NCI-H1694 treated with DMSO at 0.1 percent for 48 hours (cell line): ENCODE measurements at places on chromosomes 6 and 20.

GRCh38 chr6:21383450-21384085, 210.0 kb upstream of the SOX4 start:
- no peak for DNase-seq

- DNase-seq: no peak
Measured at GRCh38 chr20:31835977-31836852, 9.2 kb downstream of the FOXS1 start.

DNA sequence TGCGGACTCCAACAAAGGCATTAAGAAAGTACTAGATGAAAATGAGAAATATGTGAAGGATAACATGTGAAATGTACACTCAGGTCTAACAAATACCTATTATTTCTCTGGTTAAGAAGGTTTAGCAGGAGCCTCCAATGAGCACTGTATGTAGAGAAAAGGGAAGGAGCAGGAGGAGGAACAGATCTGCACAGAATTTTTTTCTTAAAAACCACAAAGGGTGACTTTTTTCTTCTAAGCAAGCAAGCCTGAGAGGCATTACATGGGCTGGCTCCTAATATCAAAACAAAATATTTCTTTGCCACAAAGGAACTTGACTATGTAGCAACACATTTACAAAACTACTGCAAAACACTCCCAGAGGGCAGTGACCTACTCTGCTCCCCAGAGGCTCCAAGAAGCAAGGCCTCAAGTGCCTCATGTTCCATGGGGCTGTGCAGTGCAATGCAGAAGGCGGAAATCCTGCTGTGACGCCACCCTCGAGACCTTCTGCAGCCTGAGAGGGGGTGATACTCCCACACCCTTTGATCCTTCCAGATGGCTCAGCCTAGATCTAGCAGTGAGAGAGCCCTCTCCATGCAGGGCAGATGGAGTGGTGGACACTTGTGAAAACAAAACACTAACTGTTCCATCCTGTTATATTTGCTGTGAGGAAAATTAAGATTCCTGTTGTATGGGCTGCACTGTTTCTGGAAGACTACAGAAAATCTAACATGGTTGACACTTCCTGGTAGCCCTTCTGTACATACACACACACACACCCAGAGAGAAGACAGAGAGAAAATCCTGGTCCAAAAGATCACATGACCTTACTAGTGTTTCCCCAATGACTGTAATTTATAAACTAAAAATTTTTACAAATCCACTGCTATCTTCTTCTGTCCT, 36.0 kb upstream of the SMIM29 start:
- no peak for DNase-seq

GRCh38 chr6:96716221-96716620, 121.1 kb downstream of the GPR63 start:
- DNase-seq: peak; percentile 25

DNA sequence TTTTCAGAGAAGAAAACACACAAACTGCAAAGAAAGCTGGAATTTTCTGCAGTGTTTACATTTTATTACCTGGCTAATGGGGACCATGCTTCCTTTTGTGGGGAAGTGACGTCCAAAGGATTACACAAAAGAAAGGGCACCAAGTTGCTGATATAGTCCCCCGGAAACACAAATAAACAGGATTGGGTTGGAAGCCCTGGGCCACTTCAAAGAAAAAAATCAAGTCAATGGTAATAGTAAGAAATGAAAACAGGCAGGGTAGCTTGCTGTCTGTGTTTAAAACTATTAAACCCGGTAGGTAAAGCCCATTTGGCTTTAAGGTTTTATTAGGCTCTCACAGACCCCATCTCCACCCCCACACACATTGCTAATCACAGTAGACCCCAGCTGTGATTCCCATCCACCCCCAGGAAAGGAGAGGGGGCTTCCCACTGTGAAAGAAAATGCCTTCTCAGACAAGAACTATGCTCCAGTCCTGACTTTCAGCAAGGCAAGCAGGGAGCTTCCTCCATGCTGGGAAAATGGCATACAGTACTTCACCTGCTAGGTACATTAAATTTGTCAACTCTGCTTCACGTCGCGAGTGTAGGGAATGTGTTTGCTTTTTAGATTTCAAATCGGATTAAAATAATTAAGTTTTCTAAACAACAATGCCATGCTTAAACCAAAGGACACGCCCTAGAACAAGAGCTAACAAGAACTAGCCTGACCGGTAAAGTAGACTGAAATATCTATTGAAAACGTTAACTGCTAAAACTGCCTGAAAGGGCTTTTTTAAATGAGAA, 1.1 kb downstream of the PERP start:
- peak; percentile 10 for DNase-seq

DNA sequence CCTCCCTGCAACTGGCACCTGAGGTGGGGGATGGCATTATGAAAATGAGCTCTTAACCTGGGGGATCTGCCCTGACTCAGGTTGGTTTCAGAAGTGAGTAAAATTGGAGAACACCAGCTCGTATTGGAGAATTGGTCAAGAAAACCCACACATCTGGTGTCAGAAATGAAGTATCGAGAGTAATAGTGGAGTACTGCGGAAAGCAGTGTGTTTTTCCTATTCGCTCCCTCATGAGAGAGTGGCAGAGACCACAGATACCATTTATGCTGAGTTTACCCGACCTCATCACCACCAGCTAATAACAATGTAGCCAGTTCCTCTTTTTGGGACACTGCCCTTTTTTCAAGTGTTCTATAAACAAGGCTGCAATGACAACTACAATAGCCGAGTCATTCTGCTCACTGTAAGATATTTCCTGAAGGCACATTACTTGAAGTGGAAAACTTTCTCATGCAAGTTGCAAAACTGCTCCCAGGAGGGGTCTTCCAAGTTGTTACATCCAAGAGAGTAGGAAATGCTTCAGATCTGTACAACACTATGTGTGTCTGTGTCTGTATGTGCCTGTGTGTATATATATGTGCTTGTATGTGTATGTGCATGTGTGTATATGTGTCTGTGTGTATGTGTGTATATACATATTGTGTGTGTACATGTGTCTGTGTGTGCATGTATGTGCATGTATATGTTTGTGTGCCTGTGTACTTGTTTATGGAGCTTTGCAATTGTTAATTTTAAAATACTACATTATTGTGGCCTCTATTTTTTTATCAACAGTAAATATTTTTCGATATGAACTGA, 106.0 kb upstream of the CST7 start:
- no peak for DNase-seq

DNA sequence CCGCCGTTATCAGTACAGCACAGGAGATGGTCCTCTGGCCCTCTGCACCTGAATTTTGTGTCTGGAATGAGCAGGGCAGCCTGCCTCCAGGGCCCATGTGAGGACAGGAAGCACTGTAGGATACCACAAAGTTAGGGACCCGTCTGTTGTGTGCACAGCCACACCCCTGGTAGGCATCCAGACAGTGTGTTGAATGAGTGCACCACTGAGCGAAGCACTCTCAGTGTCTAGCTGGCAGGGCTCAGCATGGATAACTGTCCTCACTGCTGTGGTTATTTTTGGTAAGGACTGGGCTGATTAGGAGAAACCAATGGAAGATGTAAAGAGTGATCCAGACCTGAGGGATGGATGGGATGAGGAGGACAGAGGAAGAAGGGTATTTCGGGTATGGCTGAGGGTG, 178.7 kb downstream of the CLIC5 start:
- DNase-seq: no peak

GRCh38 chr20:24933266-24933908, 15.7 kb upstream of the CST7 start:
- DNase-seq: no peak

DNA sequence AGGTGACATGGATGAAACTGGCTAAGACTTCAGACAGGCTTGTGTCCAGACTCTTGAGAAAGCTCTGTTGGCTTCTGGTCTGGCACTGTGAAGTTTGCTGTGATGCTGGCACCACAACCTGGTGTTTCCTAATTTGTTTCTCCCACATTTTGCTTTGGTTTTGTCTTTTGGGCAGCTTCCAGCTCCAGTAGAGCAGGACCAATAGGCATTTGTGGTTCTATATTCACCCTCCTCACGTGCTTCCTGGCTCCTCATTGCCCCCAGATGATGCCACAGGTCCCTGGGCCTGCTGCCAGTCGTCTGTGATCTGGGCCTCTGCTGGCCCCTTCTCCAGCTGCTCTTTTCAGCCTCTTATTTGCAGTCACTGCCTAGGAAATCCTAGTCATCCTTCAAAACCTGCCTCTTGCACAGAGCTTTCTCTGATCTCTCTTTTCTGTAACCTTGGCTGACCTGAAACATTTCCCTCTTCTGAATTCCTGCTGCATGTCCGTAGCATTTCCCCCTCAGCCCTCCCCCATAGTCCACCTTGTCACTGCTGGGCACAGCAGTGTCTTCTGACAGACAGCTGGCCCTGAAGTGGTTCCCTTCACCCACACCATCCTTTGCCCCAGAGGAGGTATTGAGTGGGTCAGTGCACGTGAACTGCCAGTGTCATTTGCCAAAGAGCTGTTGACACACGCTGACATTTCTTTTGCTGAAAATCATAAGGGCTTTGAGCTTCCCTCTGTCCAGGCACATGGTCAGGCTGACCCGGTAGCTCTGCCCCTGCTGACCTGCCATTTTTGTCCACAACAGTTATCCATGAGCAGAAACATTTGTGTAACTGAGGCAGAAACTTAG, 63.0 kb downstream of the PTPN1 start:
- peak; percentile 86 for DNase-seq

DNA sequence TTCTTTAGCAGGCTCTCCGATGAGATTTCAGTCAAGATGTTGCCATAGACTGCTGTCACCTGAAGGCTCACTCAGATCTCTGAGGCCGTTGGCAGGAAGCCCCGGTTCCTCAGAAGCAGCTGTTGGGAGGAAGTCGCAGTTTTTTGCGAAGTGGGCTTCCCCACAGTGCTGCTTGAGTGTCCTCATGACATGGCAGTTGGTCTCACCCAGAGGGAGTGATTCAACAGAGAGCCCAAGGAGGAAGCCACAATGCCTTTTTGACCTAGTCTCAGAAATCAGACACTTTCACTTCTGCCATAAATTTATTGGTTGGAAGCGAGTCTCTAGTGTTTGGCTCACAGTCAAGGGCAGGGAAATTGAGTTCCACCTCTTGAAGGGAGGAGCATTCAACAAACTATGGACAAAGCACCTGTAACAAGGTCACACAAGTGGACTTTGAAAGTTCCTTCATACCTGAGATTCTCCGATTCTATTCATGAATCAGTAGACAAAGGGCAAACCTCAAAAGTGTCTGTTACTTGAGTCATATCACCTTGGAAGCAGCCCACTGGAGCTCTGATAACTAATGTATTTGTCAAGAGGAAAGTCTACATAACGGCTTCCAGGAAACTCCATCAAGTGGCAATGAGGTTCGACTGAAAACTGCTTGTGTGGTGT, 208.3 kb downstream of the TASP1 start:
- DNase-seq: no peak

GRCh38 chr6:93343476-93343875, 75.9 kb downstream of the EPHA7 start:
- DNase-seq: no peak

DNA sequence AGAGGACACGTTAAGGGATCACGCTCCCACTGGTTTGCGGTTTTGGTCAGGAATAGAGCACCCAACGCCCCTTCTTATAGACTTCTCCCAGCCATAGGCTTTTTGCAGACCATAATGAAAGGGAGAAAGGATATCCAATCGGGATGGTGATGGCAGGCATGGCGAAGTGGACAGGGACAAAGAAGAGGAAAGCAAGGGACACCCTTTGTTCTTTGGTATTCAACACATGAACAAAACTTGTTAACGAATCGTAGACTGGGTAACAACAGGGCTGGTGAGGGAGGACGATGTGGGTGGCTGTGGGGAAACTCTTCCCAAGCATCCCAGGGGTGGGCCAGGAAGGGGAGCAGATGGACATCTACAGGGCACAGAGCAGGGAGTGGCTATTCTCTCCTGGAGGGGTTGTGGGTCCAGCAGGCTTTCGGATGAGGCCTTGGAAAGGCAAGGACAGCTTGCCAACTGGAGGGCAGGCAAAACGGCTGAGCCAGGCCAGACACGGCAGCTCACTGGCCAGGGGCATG, 1.4 kb upstream of the HSP90AB1 start:
- DNase-seq: no peak

- DNase-seq: peak; percentile 88
Measured at GRCh38 chr20:48298851-48299484, 513.7 kb upstream of the SULF2 start.

GRCh38 chr20:35463455-35464300, 8.3 kb downstream of the CEP250 start:
- DNase-seq: peak; percentile 61

- no peak for DNase-seq
Measured at GRCh38 chr20:12198281-12198680, 280.6 kb downstream of the BTBD3 start.

DNA sequence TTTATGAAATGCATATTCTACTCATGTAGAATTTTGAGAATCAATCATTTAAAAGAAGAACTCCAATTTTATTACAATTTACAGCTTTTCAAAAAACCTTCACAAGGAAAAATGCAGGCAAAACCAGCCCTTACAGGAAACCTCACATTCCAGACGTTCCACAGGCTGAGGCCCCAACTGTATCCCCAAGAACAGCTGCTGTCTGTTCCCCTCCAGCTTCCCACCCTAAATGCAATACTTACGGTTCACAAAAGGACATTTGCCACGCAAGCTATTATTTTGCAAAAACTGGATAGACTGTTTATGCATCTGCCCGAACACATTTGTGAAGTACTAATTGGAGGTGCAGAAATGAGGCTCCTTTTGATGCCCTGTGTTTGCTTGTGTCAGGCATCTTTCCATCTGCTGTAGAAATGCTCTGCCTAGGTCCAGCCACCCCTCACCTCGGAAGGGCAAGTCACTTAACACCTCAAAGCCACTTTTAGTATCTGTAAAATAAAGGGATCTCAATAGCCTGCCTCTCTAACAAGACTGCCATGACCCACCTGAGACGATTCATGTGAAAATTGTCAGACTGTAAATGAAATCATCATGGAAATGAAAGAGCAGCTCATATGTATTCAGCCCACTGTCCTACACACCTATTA, 26.5 kb downstream of the PDE10A start:
- DNase-seq: no peak
